ENCODE measurements at places on chromosomes 2 and 18. TPM values are rescaled to one million over a fixed set of nuclear protein-coding genes. Genes with fewer than 3 reads are reported as not detected.

DNA sequence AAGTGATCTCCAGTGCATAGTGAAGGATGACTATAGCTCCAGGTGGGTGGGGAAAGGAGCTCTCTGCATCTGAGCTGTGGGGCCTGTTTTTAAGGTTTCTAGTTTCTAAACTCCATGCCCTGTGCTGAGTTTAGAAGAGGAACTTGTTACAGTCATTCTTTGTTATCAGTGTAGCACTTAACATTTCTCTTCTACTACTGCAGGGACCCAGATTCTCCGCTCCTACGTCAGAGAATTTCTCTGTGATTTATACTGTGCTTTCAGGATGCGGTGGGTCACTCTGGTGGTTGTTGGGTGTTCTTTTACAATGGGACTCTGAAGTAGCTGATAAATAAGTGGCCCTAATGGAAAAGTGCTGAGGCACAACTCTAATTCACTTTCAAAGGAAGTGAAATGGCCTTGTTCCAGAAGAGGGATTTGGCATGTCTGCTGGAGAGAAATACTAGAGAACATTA is 122.0 kb downstream of the WDSUB1 start:
- no peak for DNase-seq

DNA sequence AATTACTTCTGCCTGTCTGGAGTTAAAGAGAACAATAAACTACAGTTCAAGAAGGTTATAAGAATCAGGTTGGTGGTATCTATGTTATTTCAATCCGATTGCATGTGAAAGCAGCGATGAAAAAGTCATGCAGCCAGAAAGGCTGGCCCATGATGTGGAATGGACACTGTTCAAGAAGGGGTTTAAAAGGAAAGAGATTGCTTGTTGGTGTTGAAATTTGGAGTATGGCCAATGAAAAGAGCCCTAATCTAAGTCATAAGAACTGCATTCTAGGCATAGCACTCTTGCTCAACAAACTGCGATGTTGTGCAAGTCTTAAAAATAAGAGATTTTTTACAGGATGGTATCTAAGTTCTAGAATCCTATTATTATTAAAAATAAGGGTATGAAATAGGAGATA is 61.3 kb downstream of the EFEMP1 start:
- no peak for DNase-seq

- DNase-seq: peak; percentile 94
Measured at GRCh38 chr2:27211943-27212625, at the start of the genes ATRAID and SLC5A6. ATRAID (plus strand) TSS chr2:27212041; CDS start chr2:27212369, 328 bp downstream. SLC5A6 (minus strand) TSS chr2:27212268; CDS start chr2:27207650, 4,618 bp downstream.

GRCh38 chr2:29054430-29054829 is 19.9 kb downstream of the PCARE start:
- DNase-seq: no peak

DNA sequence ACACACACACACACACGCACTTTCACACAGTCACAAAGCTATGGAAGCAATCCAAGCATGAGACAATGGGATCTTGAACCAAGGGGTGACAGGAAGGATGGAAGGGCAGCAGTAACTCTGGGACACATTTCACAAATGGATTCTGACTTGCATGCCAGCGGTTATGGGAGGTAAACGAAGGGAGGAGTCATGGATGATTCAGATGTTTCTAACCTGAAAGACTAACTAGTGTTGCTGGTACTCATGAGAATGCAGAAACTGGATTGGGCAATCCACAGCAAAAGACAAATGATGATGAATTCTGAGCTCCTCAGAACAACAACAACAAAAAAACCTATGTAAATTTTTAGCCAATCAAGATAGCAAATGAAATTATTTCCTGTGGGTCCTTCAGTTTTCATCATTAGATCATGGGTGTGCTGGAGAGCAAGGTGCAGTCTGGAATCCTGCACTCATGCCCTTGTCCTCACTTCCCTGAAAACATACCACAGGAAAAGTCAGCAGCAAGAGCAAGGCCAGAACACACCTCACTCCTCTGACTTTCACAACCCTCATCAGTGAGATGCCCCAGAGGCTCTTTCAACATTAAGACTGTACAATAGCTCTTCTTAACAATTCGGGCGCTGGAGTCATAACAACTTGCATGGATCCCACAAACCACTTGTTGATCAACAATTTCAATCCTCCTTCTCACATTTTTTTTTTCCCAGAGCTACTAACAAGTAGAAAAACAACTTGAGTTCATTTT is 32.6 kb downstream of the ABCA12 start:
- no peak for DNase-seq

FRZB gene
- 1.1 TPM for total RNA-seq

- no peak for DNase-seq
Measured at GRCh38 chr18:9147440-9148202, 11.0 kb downstream of the ANKRD12 start.

TMEFF2 gene
- total RNA-seq: 0.10 TPM

CGREF1 gene
- 0.87 TPM for total RNA-seq

GRCh38 chr18:3279201-3280185 is 17.6 kb downstream of the MYL12B start:
- no peak for DNase-seq

GRCh38 chr2:109463891-109464290 is 149.9 kb downstream of the SEPTIN10 start:
- DNase-seq: no peak

- DNase-seq: peak; percentile 64
Measured at GRCh38 chr2:130864830-130865800, 28.4 kb downstream of the ARHGEF4 start.
